ENCODE measurements at places on chromosomes 5 and 9.
A peak's percentile ranks its signal among the peaks of the same experiment; 100 is the strongest.

GRCh38 chr5:150809363-150809762 is 30.8 kb downstream of the SMIM3 start:
- DNase-seq: no peak

DNA sequence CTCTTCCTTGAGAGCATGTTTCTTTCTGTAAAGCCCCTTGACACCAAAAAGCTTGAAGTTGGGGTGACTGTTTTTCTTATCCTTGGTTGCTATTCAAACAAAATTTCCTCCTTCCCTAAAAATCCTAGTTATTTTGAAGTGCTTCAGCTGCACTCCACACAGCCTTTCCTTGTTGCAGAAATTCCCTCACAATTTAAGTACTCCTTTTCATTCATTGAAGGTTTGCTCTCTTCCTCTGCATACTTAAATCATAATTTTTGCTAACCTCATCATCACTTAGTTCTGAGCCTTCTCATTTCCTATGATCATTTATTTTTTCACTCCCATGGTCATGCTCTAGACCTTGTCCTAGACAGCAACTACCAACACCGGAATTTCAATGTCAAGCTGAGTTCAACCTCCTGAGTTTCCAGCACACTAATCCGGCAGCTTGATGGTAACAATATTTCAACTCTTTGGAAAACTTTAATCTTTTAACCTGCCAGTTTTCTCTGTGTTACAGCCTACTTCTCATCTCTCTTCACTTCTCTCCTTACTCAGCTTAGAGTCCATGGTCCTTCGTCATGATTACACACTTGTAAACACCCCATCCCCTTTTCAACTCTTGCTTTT is 78.7 kb upstream of the ACTBL2 start:
- DNase-seq: no peak

- DNase-seq: no peak
Observed at GRCh38 chr5:7015586-7016256, 302.5 kb downstream of the TENT4A start.

- DNase-seq: peak; percentile 41
Observed at GRCh38 chr5:95102687-95103086, 182.2 kb downstream of the MCTP1 start.

- DNase-seq: no peak
Observed at GRCh38 chr9:36082931-36083330, 46.2 kb downstream of the RECK start.

- no peak for DNase-seq
Observed at GRCh38 chr5:15728811-15729210, 228.8 kb downstream of the FBXL7 start.

GRCh38 chr5:115180165-115180709 is 10.5 kb upstream of the TRIM36 start:
- DNase-seq: no peak

DNA sequence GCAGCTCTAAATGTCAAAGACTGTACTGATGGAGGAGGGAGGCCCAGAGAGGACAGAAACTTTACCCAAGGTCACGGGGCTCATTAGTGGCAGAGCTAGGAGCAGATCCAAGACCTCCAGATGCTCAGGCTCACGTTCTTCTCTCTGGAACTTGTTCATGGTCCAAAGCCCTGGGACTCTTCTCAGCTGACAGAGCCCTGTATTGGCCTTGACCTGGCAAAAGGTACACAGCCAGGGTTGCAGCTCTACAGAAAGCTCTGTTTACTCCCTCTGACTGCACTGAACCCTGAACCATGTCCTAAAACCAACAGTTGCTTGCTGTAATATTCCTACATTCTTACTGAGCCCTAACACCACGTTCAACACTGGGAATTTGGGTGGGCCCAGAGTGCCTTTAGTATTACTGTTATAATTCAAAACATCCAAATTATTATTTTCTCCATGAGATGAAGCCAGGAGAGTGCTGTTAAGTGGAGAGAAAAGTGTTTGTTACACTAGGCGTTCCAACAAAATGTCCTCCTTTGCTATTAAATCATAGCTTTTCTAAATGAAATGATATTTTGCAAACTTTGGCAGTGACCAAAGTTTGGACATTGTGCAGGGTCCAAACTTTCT is 602.4 kb upstream of the CLINT1 start:
- no peak for DNase-seq

DNA sequence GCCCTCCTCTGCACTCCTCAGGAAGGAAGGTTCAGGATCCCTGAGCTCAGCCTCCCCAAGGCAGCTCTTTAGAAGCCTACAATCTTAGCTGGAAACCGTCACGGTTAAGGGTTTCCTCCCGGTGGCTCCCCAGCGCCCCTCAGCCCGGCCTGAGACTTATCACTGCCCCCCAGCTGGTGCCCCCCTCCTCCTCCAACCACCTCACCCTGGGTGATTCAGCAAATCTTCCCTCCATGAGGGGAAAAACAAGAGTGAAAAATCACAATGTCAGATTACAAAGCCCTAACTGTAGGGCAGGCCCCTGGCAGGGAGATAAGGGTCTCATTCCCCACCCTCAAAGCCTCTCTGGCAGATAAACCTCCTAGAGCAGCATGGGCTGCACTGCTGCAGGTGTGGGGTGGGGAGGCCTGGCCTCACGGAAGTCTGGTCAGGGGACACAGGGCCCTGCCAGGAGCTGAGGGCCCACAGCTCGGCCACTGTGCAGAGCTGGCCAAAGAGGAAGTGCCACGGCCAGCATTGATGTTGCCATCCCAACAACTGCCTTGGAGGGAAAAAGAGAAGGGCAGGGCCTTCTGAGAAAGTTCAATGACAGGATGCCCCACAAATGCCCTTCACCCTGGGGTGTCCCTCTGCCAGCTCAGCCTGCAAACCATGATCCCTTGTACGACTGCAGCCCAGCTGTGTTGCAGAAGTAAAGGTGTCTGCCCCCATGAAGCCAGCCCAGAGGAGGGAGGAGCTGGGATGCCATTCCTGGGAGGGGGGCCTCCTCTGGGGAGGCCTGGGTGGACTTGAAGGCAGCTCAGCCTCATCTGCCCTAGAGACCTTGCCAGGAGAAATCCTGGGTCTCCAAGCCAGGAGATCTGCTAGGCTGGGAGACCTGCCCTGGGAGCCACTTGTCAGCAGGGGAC is 25.9 kb downstream of the GFI1B start:
- peak; percentile 50 for DNase-seq

GRCh38 chr5:155733935-155734334 is 593.0 kb upstream of the SGCD start:
- no peak for DNase-seq

- DNase-seq: no peak
Observed at GRCh38 chr9:19481121-19481870, 72.5 kb downstream of the ACER2 start.

DNA sequence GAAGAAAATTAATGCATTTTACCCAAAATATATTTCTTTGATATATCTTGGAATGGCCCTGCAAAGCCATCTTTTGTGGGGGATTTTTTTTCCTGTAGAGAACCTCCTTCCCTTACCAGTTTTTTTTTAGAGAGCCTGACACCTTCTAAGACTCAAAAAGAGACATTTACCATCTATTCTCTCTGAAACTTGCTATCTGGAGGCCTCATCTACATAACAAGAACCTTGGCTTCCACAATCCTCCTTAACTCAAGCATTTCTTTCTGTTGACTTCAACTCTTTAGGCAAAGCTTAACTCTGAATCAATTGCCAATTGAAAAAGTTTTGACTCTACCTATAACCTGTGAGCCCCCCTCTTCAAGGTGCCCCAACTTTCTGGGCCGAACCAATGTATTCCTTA is 6.2 kb downstream of the SLC45A2 start:
- no peak for DNase-seq

DNA sequence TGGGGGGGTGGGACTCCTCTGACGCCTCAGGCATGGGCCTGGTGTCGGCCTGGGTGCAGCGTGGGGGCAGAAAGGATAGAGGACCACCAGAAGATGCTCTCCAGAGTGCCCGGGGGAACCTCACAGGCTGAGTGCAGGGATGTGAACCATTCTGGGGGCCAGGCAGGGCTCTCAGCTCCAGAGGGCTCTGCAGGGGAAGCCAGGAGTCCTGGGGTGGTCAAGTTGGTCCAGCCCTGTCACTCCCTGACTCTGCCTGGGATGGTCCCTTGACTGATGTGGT is 6.5 kb downstream of the GFI1B start:
- DNase-seq: no peak

GRCh38 chr9:133359399-133360175 is 3.2 kb downstream of the SURF2 start:
- no peak for DNase-seq

GRCh38 chr5:4627929-4628328 is 512.2 kb upstream of the ADAMTS16 start:
- DNase-seq: no peak

- DNase-seq: peak; percentile 18
Observed at GRCh38 chr5:134073404-134073803, 41.1 kb upstream of the TCF7 start.

GRCh38 chr9:5485378-5486085 is 24.8 kb upstream of the PDCD1LG2 start:
- DNase-seq: no peak

- DNase-seq: no peak
Observed at GRCh38 chr9:92642041-92642451, 27.9 kb downstream of the IPPK start.

DNA sequence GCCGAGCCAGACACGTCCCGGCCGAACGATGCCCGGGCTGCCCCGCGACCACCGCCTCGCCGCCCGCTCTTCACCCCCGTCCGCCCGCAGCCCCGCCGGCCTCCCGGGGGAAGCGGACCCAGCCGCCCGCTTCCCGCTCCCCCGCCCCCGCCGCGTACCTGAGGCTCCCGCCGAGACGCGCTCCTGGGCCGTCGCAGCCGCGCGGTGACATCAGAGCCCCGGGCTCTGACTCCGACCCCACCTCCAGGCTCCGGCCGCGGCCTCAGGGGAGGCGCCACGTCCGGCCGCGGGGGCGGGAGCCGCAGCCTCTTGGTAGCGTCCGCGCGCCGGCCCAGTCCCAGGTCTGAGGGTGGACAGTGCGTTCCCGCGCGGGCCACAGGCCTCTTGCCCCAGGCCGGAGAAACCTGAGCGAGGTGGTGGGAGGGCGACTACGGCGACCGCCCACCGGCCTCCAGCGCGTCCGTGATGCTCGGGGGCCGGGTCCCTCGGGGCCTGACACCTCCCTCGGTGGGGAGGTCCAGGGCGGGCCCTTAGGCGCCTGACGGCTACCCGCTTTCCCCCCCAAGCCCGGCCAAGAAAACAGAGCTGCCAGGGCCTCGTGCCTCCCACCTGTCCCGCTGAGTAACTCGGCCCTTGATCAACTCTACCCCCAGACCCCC is at the start of gene SHROOM1:
Gene SHROOM1, minus strand, starts transcription at position 212 of the 659 bp plus-strand sequence. CDS start 4,507 bp downstream, outside the sequence.
- DNase-seq: no peak

DNA sequence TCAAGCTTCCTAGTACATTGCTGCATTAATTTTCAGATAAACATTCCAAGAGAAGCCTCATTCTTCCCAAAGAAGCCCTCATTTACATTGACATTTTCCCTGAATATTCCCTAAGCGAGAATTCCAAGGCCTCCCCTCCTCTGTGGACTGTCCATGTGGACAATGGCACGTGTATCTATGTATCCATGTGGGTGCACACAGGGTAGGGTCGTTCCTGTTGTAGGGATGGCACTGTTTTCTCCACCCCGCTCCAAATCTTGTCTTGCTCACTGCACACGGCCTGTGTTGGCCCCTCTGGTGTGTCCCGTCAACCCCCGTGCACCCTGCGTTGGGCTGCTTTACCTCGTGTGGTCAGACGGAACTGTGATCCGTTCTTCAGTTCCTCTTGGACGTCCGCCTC is 104.7 kb upstream of the IRX2 start:
- DNase-seq: no peak

DNA sequence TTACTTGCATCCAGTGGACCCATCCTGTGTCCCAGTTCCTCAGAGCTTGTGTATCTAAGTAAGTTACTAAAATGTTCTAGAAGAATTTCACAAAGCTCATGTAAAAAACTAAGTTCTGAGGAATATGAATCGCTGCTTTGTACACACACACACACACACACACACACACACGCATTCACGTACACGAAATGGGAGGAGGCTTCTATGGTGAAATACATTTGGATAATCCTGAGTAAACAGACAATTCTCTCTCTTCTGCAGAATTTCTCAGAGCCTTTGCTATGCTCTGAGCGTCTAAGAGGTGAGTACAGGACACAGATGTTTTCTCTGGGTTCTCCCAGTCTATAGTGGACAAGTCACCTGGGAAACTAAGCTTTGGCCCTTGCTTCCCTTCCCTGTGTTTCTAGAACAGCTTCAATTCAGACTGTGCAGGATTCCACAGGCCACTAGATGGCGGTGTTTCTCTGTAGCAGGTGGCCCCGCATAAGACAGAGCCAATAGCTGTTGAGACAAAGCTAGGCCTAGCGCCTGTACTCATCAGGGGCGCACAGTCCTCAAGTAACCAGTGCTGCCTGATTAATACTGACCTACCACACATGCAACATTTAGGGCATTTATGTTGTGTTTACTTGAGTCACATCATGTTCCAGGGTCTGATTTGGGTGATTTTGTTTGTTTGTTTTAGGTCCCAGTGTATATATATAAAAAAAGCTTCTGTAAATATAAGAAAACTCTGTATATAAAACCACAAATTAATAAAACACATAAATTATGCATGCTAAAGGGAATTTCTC is 114.8 kb downstream of the LIFR start:
- DNase-seq: peak; percentile 82

DNA sequence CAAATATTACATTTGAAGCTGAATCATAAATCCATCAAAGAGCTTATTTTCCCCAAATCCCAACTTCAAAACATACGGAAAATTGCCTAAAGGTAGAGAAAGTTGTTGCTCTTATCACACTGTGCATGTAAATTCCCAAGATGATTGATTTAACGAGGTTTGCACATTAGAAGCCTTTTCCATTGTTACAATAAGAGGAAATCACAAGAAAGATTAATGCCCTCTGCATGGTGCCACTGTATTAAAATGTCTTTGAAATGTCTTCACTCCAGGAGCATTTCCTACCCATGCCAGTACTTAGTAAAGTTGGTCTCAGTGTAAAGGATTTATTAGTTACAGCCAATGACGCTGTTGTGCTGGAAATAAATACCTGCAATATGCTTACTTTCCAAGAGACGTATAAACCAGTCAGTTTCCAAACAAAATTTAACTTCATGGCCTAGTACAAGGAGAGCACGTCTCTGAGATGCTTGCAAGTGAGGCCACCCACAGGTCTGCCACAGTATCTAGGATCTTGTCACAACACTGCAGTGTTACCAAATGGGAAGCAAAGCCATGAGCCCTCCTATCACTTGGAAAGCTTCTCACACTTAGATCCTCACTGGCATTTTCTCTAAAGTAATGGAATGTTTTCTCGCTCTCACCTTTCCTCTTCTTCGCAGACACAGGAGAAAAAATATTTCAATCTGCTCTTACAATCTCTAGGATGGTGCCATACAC is 112.4 kb downstream of the CETN3 start:
- DNase-seq: no peak
